ENCODE measurements at places on chromosomes 1 and 21. TPM values are rescaled to one million over a fixed set of nuclear protein-coding genes. Genes with fewer than 3 reads are reported as not detected.

DNA sequence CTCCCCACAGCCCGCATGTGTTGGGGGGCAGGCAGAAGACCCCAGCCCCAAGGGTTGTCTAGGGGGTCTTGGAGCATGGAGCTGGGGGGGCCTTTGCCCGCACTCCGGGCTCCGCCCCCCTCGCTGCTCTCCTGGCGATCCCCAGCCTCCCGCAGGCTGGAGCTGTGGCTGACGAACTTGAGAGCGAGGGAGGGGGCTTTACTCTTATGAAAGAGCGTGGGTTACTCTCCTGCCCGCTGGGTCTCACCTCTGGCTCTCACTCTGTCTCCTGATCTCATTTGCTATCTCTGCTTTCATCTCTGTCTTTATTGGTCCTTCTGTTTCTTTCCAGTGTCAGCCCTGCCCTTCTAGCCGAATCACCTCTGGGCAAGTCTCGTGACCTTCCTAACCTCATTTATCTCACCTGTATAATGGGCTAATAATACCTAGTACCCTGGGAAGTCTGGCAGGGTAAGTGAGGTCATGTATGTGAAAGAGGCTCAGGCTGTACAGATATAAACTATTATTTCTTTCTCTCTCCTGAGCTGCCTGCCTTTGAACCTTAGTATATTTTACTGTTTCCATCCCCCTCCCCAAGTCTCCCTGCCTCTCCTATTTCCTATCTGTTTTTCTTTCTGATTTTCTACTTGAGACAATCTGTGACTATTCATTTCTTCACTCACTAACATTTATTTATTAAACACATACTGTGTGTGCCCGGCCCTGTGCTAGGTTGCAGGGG is 731 bp downstream of the EFNA4 start:
- peak; percentile 22 for DNase-seq

DNA sequence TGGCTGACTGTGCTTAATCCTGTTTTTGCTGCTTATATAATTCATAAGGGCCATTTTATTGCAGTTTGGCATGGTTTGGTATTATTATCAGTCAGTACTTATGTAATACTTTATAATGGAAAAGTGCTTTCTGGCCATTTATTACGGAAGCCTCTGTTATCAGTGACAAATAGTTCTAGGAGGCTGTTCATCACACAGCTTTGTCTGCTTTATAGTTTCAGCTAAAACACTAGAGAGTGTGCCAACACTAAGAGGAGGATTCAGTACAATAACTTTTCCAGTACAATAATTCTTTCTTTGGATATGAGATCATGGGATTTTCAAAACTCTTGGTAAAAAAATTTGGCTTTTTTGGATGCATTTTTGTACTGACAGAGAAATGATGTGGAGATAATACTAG is 102.9 kb upstream of the PTGFR start:
- DNase-seq, result peak; percentile 86

The FAM43B gene
- total RNA-seq, result 0.48 TPM

The MATN1 gene
- 0.72 TPM for total RNA-seq
